NCI-H774 (cell line): ENCODE measurements at places on chromosomes 5 and 9.
A peak's percentile ranks its signal among the peaks of the same experiment; 100 is the strongest.

- no peak for DNase-seq
These were observed 84.4 kb downstream of the CNTLN start for GRCh38 chr9:17219261-17219660.

DNA sequence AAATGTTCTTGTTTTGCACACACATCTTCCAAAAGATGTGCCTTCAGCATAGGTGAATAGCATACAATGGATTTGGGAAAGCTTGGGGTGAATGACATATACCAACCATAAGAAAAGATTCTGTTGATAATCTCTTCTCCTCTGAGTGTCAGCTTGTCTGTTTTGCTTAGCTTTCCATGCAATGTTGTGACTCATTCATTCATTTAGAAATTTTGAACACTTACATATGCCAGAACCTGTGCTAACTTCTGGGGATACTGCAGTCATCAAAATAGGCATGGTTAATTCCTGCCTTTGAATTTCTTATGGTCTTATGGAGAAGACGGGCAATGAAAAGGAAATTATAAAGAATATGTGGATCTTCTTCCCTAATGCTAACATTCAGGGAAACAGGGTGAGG lies 14.1 kb downstream of the ADRB2 start:
- DNase-seq, result no peak

DNA sequence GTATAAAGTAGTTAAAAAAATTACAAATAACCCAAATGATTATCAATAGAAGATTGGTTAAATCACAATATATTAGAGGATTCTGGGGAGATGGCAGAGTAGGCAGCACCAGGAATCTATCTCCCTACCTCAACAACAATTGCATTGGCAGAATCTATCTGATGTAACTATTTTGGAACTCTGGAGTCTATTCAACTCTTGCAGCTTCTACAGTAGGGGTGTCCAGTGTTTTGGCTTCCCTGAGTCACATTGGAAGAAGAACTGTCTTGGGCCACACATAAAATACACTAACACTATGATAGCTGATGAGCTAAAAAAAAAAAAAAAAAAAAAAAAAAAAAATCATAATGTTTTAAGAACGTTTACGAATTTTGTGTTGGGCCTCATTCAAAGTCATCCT lies 29.2 kb upstream of the ECM2 start:
- no peak for DNase-seq

DNA sequence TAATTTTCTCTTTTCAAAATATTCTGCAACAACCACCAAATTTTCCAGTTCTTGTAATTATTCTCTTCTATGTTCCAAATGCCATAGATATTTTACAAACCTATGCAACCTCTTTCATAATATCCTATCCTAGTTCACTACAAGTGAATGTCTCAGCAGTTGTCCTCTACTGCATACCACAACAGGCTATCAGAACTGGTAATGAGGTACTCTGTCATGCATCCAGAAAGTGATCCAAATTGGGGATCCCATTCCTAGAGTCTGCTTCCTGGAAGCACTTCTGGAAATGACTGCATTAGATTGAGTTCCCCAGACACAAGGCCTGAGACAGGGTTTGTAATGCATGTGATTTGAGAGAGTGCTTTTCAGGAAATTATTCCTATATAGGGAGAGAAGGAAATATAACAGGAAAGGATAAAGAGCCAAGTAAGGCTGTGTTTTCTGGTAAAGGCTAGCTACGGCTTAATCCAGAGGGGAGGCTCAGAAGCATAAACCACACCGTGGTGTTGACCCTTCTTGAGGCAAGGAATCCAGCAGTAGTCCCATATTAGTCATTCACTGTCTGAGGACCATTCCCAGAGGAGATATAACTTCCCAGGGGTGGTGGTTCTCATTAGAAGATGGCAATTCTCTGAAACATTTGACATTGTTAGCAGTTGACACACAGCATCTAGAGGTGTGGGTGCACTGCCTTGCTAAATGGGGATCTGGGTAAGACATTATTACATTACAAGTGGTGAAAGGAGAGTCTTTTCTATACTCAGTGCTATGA lies 80.3 kb upstream of the FST start:
- DNase-seq, result no peak

DNA sequence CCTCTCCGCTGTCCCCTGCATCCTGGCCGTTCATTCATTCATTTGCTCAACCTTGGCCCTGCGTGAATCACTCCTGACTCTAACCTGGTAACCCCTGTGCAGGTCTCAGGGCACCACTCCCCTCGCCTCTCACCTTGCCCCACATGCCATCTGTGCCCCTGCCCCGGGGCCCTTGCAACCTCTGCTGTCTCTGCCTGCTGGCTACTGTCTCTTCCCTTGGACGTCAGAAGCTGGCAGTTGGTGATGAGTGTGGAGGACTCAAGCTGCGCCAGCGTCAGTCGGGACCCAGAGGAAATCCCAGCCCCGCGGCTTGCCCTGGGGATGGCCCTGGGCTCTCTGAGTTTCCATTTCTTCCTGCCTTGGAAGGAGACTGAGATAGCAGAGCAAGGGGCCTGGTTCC lies 154.9 kb downstream of the OLFM1 start:
- no peak for DNase-seq

DNA sequence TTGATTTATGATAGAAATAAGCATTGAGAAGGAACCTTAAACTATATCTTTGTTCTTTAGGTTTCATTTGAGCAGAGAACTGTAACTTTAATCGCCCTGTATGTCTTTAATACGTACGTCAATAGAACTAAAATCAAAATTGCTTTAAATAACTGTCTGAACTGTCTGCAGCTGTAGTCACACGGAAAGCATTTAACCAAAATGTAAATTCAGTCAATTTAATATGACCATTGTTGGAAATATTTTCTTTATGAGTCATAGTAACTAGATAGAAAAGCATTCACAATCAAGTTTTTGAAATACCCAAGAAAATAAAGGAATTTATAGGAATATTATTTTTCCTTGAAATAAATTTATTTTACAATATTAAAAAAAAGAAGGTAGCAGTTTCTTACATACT lies 157.1 kb upstream of the CDH6 start:
- DNase-seq, result no peak

- DNase-seq, result peak; percentile 95
These were observed 901 bp upstream of the SLC12A7 start for GRCh38 chr5:1112596-1113331.
